Tibial nerve (tissue), 4 donors: ENCODE measurements at places on chromosomes 1 and 21. TPM values are rescaled to one million over a fixed set of nuclear protein-coding genes. Genes with fewer than 3 reads are reported as not detected.
A peak's percentile ranks its signal among the peaks of the same experiment; 100 is the strongest.

- no peaks in the 10 kb centered on the region for H3K27me3 ChIP-seq
- H3K27ac ChIP-seq: no peak overlapping the region
- no peak for DNase-seq
- no peak overlapping the region for H3K4me3 ChIP-seq
- H3K36me3 ChIP-seq: no peaks in the 10 kb centered on the region
Measured at GRCh38 chr1:66523562-66523961, 10.4 kb upstream of the SGIP1 start.

Gene DENND2D
- 9.0 TPM for total RNA-seq

GRCh38 chr1:82507011-82507410 is 706.3 kb downstream of the ADGRL2 start:
- no peak overlapping the region for H3K27ac ChIP-seq
- no peaks in the 10 kb centered on the region for H3K36me3 ChIP-seq
- H3K27me3 ChIP-seq: no peaks in the 10 kb centered on the region

Gene SNX7
- 17.4 TPM for total RNA-seq

DNA sequence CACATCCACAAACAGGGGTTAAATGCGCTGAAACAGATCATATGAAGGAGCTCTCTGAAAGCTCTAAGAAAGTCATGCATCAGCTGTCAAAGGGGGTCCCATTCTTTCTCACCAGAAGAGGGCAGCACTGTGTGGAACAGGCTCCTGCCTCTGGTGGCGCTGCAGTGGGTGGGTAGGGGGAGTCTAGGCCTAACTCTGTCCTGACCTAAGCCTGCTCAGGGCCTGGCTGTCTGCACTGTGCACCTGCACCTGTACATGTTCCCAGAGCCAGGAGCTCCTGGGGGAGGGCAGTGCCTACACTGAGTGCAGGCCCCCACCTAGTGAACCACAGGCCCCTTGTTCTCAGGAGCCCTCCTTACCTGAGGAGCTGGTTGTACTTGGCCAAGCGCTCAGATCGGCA is 16.0 kb downstream of the ENO1 start:
- H3K4me1 ChIP-seq: no peaks in the 10 kb centered on the region
- H3K36me3 ChIP-seq: peaks cover 15% of the 10 kb centered on the region
- DNase-seq: no peak
- H3K27ac ChIP-seq: peak overlapping the region; percentile 30
- H3K4me3 ChIP-seq: no peak overlapping the region
- no peaks in the 10 kb centered on the region for H3K27me3 ChIP-seq

GRCh38 chr1:31783846-31784245 is 19.7 kb upstream of the ADGRB2 start:
- no peaks in the 10 kb centered on the region for H3K27me3 ChIP-seq
- no peak overlapping the region for H3K27ac ChIP-seq
- no peaks in the 10 kb centered on the region for H3K36me3 ChIP-seq
- no peaks in the 10 kb centered on the region for H3K4me1 ChIP-seq
- no peak overlapping the region for H3K4me3 ChIP-seq

DNA sequence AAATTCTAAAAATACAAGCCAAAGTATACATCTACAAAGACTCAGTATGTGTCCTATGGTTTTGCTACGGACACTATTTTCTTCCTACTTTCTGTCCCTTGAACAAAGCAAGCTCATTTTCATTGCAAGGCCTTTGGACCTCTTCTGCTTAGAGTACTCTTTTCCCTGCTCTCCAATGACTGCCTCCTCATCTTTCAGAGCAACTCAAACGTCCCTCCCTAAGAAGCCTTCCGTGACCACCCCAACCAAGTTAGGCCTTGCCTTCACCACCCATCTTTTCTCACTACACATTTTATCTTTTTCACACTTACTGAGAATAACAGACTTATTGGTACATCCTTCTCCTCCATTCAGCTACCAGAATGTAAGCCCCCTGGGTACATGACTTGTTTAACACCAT is 39.9 kb downstream of the ENAH start:
- DNase-seq: no peak
- H3K4me1 ChIP-seq: no peaks in the 10 kb centered on the region
- no peak overlapping the region for H3K4me3 ChIP-seq
- no peaks in the 10 kb centered on the region for H3K27me3 ChIP-seq
- H3K27ac ChIP-seq: no peak overlapping the region

DNA sequence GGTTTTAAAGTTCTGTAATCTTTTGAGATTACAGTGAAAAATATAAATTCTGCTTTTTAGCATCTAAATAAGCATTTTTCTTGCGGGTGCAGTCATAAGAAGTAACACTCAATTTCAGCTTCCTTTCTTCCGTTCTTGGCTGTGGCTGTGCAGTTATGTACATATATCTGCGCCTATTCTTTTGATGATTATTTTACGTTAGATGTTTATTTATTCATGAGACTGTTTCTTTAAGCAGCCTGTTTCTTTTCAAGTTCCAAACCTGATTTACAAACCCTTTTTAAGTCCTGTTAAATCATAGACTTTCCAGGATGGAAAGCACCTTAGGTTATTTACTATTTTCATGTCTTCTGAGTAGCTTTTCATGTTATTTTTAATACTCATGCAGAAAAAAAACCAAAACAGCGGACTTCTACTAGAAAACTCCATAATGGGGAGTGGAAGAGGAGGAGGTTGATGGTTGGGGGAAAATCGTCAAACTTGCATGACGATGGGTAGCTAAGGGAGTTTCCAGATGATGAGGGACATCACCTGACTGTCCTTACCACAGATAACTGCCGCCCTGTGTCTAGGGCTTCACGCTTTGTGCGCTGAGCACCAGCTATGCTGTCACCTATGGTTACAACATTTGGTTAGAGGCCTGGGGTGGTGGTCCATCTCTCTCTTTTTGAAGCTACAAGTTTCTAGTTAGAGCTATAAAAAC is 2.6 kb downstream of the PRDM2 start:
- H3K36me3 ChIP-seq: no peaks in the 10 kb centered on the region
- H3K4me3 ChIP-seq: no peak overlapping the region
- H3K27ac ChIP-seq: no peak overlapping the region
- H3K4me1 ChIP-seq: peaks cover 5% of the 10 kb centered on the region
- H3K27me3 ChIP-seq: no peaks in the 10 kb centered on the region

- H3K4me3 ChIP-seq: no peak overlapping the region
- no peak for DNase-seq
- H3K27me3 ChIP-seq: no peaks in the 10 kb centered on the region
- H3K4me1 ChIP-seq: no peaks in the 10 kb centered on the region
- no peak overlapping the region for H3K27ac ChIP-seq
Measured at GRCh38 chr1:235513495-235514366, 9.5 kb upstream of the B3GALNT2 start.

DNA sequence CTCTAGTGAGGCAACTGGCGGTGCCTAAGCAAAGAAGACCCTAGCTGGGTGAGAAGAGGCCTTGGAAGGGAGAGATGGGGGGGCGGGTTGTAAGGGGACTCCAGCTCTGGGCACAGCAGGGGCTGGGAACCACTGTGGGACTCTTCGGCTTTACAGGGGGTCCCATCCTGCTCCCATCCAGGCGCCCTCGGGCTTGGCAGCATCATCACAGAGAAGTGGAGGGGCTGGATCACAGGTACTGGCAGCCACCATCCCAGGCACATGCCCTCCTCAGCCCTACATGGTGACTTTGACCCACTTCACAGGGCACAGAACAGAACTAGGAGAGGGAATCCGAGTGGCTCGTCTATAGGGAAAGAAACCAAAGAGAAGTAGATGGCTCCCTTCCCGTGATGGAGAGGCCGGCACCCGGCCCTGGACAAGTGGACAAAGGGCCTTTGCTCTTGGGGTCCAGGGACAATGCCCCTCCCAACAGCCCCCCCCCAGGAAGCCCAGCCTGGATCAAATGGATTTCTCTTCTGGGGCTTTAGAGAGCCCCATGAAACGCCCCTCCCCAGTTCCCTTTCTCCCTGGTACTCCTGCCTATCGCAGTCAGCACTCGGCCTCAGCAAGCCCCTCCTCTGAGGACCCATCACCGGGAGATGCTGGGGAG is 54.0 kb upstream of the ECE1 start:
- peak overlapping the region; percentile 96 for H3K27ac ChIP-seq
- H3K27me3 ChIP-seq: peaks cover 10% of the 10 kb centered on the region
- no peak for DNase-seq

DNA sequence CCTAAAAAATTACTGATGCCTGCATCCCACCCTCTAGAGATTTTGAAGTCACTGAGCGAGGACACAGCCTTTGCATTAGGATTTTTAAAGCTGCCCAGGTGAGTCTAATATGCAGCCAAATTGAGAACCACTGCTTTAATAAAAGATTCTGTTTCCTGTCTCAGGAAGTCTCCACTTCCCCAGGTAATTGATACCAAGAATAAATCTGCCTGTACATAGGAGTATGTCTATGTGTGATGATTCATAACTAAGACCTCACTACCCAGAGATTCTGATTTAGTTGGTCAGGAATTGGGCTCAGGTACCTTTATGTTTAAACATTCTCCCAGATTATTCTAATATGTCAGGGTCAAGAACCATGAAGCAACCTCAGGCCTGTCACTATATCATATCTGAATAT is 108.8 kb upstream of the ARTN start:
- H3K27ac ChIP-seq: no peak overlapping the region
- H3K36me3 ChIP-seq: no peaks in the 10 kb centered on the region
- no peak overlapping the region for H3K4me3 ChIP-seq
- no peak for DNase-seq
- no peaks in the 10 kb centered on the region for H3K27me3 ChIP-seq
- H3K4me1 ChIP-seq: no peaks in the 10 kb centered on the region

DNA sequence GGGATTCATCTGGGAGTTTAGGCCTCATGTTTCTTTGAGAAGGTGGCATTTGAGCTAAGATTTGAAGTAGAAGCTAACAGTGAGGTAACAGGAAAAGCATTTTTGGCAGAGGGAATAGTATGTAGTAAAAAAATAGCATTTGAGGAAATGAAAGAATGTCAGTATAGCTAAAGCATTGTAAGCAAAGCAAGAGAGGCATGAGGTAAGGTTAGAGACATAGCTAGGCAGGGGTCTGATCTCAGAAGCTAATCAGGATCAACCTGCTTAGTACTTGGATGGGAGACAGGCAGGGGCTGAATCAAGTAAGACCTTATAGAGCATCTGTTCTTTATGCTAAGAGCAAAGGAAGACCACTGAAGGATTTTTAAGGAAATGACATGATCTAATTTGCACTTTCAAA is 4.0 kb downstream of the POLR3C start:
- no peak overlapping the region for H3K4me3 ChIP-seq
- DNase-seq: no peak
- peaks cover 7% of the 10 kb centered on the region for H3K4me1 ChIP-seq
- H3K27me3 ChIP-seq: no peaks in the 10 kb centered on the region
- peaks cover 10% of the 10 kb centered on the region for H3K36me3 ChIP-seq

Gene GALE
- 15.3 TPM for total RNA-seq

Gene GIPC2
- total RNA-seq: 6.9 TPM

DNA sequence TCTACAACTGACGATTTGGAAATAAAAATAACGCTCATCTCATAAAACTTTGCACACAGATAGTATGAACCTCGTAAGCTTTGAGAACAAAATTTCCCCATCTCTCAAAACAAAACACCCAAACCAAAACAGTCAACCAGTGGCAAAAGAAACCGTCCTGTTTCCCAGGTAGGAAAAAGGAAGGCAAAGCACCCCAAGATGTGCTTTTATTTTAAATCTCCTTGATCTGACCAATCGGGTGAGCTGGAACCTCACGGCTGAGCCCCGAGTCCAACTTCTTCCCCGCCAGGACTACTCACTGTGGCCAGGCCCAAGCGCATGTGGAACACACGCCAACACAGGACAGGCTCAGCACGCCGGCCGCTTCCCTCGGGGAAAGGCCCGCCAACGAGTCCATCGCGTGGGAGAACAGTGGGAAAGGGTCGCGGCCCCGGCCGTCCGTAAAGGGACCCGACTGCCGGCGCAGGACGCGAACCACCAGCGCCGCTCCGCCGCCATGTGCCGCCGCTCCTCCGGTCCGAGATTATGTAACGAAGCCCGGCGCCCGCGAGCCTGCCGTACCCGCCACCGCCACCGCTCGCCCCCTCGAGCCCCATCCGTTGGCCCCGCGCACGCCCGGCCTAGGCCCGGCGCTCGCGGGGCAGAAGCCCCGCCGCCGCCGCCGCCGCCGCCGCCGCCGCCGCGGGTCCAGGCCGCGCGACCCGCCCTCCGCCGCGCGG is 759 bp downstream of the AHCTF1 start:
- peaks cover 33% of the 10 kb centered on the region for H3K4me1 ChIP-seq
- H3K4me3 ChIP-seq: peak overlapping the region; percentile 97
- peak; percentile 39 for DNase-seq

DNA sequence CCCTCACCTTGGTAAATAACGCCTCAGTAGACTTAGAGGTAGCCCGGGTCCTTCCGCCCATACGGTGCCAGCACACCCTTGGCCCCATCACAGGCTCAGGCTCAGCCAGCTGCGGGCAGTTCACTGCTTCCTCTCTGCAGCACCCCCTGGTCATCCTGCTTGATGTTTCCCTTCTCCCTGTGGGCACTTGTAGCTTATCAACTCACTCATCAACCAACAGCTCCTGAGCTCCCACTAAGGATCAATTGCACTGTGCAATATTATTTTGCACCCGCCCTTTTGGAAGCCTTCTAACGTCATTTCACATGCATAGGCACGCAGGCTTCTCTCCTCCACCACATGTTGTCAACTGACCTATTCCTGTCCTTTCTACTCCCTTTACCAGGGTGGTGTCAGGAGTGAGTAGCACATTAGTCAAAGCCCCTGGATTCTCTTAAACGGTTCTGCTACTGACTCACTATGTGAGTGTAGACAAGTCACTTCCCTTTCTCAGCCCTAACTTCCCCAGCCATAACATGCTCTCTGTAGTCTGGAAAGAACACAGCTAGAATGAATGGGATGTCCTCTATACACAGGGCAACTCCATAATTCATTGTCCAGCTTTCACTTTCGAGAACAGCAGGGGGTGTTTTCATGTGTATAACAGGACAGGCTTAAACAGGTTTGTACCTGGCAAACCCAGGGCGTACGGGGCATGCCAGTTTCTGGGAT is 47.1 kb upstream of the IRF2BP2 start:
- H3K36me3 ChIP-seq: no peaks in the 10 kb centered on the region
- H3K4me3 ChIP-seq: no peak overlapping the region
- no peak for DNase-seq
- no peaks in the 10 kb centered on the region for H3K27me3 ChIP-seq
- H3K27ac ChIP-seq: no peak overlapping the region

Gene TMEM200B
- total RNA-seq: 19.8 TPM

DNA sequence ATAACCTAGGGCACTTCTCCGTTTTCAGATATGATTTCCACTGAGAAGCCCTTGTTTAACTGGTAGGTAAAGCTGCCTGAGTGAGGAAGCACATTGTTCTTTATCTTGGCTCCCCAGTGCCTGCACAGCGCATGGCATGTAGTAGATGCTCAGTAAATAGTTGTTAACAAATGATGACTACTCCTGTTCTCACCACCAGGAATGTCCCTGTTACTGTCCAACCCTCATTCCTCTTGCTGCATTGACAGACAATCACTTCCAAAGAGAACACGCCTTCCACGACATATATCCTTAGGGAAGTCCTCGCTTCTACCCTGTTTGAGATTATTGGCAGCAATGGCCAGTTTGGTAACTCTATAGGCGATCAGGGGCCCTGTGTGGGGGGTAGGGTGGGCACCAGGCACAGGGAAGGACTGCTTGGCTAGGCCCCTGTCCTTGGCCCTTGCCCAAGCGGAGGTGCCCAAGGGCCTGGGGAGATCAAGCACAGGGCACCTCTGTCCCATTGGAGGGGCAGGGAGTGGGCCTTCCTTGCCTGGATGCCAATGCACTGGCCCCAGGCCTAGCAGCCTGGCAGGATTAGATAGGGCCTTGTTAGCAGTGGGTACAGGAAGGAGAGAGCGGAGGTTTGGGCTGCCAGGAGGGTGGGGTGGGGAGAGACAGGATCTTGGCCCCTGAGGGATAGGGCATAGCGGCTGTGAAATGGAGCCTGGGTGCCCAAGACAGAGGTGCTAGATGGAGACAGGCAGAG is 10.2 kb downstream of the NES start:
- peak overlapping the region; percentile 40 for H3K27ac ChIP-seq
- DNase-seq: no peak
- H3K27me3 ChIP-seq: no peaks in the 10 kb centered on the region
- no peaks in the 10 kb centered on the region for H3K4me1 ChIP-seq
- H3K36me3 ChIP-seq: peaks cover 5% of the 10 kb centered on the region
